AG04450 (cell line): ENCODE measurements at places on chromosomes 7 and 10.

- no peak for DNase-seq
These were observed 55.0 kb downstream of the TRIM24 start for GRCh38 chr7:138515001-138515528.

DNA sequence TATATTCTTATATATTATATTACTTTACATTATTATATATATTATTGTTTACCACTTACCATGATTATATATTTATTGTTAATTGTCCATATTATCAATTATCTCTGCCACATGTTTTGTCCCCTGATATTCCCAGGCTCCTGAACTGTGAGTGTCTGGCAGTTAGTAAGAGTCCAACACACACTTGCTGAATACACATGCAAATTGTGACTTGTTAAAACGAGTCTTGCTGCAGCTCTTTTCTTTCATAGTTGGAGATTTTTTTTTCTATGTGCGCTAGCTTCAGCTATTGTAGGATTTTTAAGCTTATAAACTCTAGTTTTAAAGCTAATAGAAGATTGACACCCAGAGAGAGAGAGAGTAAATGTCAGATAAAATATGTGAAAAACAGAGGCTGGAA lies 207.8 kb upstream of the FAM3C start:
- no peak for DNase-seq

- DNase-seq: no peak
These were observed 50.6 kb upstream of the STEAP4 start for GRCh38 chr7:88357294-88357693.

GRCh38 chr7:44131173-44132029 lies 8.1 kb upstream of the POLD2 start:
- DNase-seq: no peak

- no peak for DNase-seq
These were observed 47.6 kb upstream of the AQP1 start for GRCh38 chr7:30864101-30864500.

DNA sequence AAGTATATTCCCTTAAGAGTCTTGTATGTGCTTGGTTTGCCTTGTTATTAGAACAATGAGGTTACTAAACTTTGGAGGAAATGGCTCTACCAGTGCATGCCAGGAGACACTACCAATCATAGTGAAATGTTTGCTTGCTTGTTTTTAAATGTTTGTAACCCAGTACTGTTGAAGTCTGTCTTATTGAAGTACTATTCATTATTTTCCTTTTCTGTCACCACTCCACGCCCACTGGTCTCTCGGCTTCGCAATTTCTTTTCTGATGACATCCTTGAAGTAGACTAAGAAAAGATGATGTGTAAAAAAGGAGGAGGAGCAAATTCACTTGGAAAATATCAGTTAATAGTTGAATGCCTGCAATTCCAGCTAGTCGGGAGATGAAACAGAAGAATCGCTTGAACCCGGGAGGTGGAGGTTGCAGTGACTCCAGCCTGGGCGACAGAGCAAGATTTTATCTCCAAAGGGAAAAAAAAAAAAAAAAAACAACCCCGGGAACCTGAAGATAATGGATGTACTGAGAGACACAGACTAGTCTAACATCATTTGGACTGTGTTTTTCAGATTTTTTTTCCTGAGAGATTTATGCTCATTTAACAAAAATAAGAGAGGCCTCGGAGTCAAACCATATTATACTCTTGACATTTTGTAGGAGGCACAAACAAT lies 959.4 kb downstream of the PCDH15 start:
- no peak for DNase-seq

GRCh38 chr7:51010534-51010933 lies 227.8 kb upstream of the GRB10 start:
- no peak for DNase-seq
